ENCODE measurements at places on chromosomes 4 and X.

- no peak for DNase-seq
Observed at GRCh38 chr4:526189-526909, 27.3 kb downstream of the PIGG start.

DNA sequence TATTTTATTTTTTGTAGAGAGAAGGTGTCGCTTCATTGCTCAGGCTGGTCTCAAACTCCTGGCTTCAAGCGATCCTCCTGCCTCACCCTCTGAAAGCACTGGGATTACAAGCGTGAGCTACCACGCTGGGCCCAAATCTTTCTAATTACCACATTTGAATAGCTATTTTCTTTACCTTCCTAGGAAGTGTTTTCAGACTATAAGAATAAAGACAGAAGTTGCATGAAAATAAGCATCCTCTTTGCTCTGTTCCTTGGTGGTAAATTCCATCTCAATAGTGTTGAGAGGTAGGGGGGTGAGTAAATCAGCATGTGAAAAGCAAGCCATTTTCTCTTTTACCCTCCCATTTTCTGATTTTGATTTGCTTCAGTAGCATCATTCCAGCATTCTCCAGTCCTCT lies 122.4 kb downstream of the LARP7 start:
- DNase-seq: no peak

DNA sequence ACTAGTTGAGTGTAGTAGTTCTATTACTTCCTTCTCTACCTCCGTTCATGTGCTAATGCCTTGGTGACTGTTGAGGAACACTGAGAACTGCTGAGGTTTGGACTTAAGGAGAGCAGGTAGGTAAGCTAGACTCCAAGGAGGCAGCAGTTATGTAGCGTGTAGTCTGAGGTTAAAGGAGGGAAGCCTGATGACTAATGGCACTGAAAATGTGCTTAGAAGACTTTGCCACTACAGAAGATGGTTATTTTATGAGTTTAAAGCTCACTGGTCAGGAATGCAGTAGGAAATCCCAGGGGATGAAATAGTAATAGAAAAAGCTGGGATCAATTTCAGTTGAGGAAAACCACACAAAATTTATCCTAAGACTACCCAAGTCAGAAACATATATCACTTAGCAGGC lies 1077.3 kb downstream of the RAPGEF2 start:
- no peak for DNase-seq

GRCh38 chr4:110287130-110287529 lies 88.7 kb upstream of the ELOVL6 start:
- DNase-seq: peak; percentile 11

DNA sequence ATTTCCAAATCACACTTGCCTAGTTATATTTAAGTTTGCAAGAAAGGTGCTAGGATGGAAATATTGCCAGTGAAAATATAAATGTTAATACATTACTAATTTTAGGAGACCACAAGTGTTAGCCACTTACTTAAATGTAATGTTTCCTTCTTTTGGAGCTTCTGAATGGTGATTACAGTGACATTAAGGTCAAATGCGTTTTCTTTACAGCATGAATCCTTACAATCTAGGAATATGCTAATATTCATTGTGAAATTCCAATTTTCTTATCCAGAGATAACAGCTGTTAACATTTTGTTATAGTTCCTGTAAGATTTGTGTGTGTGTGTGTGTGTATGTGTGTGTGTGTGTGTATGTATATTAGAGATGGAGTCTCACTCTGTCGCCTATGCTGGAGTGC lies 70.2 kb upstream of the NUDT6 start:
- no peak for DNase-seq
